ENCODE measurements at places on chromosomes 6 and 20.

GRCh38 chr6:146814148-146814750 lies 215.5 kb downstream of the ADGB start:
- no peak for DNase-seq

DNA sequence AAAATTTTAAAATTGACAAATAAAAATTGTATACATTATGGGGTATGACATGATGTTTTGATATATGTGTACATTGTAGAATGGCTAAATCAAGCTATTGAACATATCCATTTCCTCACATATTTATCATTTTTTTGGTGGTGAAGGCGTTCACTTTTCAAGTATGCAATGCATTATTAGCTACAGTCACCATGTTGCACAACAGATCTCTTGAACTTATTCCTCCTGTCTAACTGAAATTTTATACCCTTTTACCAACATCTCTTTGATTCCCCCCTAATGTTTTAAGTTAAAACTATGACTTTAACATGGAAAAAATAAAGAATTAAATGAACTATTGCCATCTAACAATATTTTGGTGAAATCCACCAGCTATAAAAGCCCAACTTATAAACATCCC lies 65.2 kb upstream of the UST start:
- DNase-seq = no peak

DNA sequence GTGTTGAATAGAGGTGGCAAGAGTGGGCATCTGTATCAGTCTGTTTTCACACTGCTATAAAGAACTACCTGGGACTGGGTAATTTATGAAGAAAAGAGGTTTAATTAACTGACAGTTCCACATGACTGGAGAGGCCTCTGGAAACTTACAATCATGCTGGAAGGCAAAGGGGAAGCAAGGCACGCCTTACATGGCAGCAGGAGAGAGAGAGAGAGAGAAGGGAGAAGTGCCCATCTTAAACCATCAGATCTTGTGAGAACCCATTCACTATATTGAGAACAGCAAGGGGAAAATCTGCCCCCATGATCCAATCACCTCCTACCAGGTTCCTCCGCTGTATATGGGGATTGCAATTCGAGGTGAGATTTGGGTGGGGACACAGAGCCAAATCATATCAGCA lies 18.6 kb upstream of the PPP1R14C start:
- DNase-seq = no peak

- DNase-seq = no peak
Observed at GRCh38 chr20:676315-676937, 824 bp upstream of the SCRT2 start.

GRCh38 chr6:129786548-129786947 lies 74.6 kb downstream of the TMEM244 start:
- no peak for DNase-seq

DNA sequence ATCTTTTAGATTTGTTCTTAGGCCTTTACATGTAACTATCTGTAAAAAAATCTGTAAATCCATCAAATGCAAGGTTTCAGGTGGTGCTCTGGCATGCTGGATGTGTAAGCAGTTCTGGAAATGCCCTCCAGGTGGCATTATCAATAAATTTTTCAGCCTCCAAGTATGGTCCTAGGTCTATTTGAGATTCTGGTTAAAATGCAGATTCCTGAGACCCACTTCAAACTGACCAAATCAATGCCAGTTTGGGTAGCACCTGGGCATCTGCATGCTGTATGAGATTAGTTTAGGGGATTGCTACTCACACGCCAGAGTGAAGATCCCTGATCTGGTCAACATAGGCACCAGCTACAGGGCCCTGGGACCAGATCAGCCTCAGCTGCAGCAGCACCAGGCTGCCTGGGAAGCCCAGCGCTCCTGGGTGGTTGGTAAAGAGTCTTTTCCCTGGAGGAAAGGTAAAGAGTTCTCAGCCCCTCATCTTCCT lies 507.3 kb upstream of the CITED2 start:
- DNase-seq = peak; percentile 39

GRCh38 chr20:57329608-57330221 lies at the start of gene SPO11:
SPO11 (plus strand) TSS chr20:57329803; CDS start chr20:57329868, 65 bp downstream.
- DNase-seq = no peak

- DNase-seq = no peak
Observed at GRCh38 chr6:159894991-159895390, 4.2 kb downstream of the MAS1 start.

DNA sequence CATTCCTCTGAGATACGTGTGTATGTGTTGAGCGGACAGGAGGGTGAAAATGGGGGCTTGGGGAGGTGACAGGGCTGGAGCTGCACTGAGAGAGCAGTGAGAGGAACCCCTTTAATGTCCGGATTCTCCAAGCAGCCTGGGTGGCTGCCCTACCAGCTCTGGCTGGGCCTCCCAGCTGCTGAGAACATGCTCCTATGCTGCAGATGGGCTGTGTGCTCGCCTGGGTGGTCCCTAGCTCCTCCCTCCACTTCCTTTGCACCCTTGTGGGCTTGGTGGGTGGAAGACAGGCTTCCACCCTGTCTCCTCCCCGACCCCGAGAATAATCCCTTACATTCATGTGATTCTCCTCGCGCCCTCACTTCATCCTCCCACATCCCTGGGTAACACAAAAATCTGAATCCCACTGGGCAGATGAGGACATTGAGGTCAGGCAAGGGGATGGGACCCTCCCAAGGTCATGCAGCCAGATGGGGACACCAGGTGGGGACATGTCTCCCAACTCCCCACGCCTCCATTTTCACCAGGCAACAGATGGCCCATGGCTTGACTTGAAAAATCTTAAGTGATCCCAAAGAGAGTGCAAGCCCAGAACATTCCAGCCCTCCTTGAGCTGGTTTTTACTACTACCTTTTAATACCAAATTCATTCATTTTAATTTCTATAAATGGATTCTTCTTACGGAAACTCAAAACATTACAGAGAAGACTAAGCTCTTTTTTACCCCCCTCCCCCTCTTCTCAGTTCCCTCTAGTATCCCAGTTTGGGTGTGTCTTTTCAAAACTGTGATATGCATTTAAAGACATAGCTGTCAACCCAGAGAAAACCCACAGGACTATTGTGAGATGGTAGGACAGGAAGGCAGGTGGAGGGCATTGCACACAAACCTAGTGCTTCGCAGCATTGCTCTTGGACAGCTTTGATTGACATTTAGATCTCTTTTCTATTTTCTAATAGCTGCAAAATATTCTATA lies 5.0 kb upstream of the PDRG1 start:
- DNase-seq = no peak

GRCh38 chr6:109834131-109834530 lies 143.0 kb downstream of the FIG4 start:
- DNase-seq = no peak

DNA sequence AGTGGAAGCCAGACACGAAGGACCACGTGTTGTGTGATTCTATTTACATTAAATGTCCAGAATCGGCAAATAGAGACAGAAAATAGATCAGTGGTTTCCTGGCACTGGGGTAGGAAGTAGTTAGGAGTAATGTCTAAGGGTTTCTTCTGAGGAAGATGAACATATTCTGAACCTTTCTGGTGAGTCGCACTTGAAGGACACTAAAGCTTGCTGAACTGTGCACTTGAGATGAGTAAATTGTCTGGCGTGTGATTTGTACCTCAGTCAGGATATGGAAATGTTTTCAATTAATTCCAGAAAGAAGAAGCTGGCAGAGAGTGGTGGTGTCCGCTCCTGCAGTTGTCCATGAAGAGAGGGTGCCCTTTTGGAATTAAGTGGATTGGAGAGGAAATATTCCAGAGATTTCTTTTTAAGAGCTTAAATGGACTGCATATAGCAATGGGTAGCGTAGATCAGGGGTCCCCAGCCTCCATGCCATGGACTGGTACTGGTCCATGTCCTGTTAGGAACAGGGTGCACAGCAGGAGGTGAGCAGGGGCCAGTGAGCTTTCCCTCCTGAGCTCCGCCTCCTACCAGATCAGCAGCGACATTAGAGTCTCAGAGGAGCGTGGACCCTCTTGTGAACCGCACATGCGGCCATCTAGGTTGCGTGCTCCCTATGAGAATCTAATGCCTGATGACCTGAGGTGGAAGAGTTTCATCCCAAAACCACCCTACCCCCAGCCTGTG lies 12.4 kb upstream of the KIF25 start:
- no peak for DNase-seq

DNA sequence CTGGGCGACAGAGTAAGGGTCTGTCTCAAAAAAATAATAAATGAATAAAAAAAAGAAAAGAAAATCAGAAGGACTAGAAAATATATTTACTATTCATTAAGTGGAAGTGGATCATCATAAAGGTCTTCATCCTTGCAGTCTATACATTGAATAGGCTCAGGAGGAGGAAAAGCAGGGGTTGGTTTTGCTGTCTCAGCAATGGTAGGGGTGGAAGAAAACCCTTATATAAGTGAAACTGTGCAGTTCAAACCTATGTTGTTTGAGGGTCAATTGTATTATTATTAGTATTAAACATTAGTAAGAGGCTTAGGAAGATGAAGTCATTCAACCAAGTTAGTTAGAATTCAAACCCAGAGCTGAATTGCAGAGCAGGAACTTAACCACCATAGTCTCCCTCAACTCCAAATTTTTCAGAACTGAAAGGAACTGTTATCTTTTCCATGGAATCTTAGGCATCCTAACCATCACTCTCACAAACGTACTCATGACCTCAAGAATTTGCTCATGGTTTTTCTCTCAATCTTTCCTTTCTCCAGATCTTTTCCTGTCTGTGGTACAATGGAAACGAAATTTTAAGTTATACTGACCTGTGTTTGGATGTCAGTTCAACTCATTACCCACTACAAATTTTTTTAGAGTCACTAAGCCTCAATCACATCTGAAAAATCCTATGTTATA lies 7.7 kb upstream of the SMIM13 start:
- DNase-seq = no peak

GRCh38 chr20:52619101-52619500 lies 353.1 kb upstream of the TSHZ2 start:
- no peak for DNase-seq

- DNase-seq = no peak
Observed at GRCh38 chr6:62174548-62174947, 111.5 kb downstream of the KHDRBS2 start.

- no peak for DNase-seq
Observed at GRCh38 chr6:94361304-94362060, 942.1 kb upstream of the EPHA7 start.

GRCh38 chr6:103723438-103724322 lies 1136.0 kb downstream of the HACE1 start:
- no peak for DNase-seq

- DNase-seq = no peak
Observed at GRCh38 chr20:60900618-60901017, 351.4 kb upstream of the CDH4 start.

DNA sequence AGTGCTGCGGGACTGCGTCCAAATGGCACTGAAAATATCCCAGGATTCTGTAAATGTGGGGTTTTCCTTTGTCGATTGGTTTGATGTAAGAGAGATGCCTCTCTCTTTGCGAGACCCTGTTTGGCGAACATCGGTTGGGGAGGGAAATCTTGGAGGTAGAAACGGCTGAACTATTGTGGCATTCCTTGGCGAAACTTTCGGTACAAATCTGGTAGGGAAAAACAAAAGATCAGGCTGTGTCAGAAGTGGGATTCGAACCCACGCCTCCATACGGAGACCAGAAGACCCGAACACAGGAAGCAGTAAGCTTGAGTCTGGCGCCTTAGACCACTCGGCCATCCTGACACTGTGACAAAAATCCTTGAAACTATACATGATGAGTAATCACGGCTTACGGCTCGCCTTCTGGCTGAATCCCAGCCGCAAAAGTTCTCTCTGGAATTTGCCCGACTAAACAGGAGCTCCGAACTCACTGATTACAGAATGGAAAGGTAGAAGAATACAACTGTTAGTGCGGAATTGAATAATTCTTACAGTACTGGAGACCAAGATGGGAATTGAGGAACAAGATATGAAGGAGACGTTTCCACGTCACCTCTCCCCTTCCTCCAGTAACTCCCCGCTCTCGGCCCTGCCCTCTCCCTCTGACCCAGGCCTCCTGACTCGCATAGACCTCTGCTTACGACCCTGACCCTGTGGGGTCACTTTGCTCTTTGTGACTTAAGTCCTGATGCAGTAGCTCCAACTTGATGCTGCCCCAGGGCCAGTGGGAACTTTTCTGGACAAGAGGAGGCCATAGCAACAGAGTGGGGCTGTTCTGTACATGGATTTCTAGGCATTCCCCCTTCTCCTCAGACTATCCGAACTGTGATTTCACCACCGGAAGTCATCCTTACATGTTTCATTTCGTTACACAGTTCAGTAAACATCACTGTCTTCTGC lies 132.8 kb upstream of the ZNF184 start:
- DNase-seq = peak; percentile 76

GRCh38 chr6:56482525-56482924 lies 160.2 kb downstream of the DST start:
- no peak for DNase-seq

GRCh38 chr20:23774081-23774480 lies 23.3 kb upstream of the CST1 start:
- DNase-seq = no peak

GRCh38 chr20:5448449-5449118 lies 131.8 kb upstream of the PROKR2 start:
- peak; percentile 59 for DNase-seq

DNA sequence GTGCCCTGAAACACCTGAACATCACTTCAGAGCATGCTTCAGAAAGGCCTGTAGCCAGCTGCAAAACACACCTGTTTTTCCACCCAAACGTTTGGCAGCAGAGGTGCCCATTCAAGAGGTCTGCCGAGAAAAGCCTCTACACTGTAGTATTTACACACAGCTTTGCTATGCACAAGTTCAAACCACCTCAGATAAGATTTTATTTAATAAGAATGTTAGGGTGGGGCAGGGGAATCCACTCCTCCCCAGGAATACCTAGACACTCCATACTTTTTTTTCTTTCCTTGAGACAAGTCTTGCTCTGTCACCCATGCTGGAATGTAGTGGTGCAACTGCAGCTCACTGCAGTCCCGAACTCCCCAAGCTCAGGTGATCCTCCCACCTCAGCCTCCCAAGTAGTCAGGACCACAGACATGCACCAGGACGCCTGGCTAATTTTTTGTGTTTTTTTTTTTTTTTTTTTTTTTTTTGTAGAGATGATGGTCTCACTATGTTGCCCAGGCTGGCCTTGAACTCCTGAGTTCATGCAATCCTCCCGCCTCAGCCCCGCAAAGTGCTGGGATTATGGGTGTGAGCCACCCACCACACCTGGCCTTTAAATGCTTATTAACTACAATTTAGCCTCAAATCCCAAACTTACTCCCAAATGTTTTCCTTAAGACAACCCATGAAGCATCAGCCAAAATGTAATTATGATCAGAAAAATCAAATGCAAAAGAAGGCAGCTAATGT lies 9.7 kb downstream of the MRPL14 start:
- no peak for DNase-seq

DNA sequence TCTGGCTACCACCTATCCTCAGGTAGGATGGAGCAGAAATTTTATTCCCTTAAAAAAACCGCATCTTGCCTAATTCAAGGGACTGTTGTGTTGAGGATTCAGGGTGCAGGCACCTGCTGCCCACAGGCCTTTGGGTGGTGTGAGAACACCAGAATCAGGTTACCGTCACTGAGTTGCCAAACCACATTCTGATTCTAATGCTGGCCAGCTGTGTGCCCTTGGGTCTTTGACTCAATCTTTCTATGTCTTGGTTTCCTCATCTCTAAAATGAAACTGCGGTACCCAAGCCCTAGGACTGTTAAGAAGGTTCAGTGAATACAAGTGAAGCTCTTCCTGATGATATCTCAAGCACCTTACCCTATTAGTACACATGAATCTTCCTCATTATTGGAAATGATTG lies 827.3 kb downstream of the DHX35 start:
- no peak for DNase-seq
